ENCODE measurements at places on chromosomes 4 and X.
A peak's percentile ranks its signal among the peaks of the same experiment; 100 is the strongest.

DNA sequence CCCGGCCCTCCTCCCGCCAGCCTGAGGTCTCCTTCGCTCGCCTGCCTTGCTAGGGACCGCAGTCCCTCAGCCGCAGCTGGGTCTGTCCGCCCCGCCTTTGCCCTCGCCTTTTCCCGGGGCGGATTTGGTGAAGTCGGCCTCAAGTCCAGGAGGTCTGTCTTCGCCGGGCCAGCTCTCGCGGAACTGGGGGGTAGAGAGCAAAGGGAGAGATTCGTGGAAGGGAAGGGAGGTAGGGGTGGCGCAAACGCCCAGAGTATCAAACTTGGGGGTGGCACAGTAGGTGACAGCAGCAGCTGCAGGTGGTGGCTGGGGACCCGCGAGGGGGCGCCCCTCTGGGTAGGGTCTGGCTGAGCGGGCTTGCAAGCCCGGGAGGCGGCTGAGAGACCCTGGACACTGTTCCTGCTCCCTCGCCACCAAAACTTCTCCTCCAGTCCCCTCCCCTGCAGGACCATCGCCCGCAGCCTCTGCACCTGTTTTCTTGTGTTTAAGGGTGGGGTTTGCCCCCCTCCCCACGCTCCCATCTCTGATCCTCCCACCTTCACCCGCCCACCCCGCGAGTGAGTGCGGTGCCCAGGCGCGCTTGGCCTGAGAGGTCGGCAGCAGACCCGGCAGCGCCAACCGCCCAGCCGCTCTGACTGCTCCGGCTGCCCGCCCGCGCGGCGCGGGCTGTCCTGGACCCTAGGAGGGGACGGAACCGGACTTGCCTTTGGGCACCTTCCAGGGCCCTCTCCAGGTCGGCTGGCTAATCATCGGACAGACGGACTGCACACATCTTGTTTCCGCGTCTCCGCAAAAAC is at the start of gene NPY2R:
Gene NPY2R (plus strand): TSS at position 379 of the 797 bp plus-strand sequence. CDS start 5,304 bp downstream, outside the sequence.
- no peak for ATAC-seq

DNA sequence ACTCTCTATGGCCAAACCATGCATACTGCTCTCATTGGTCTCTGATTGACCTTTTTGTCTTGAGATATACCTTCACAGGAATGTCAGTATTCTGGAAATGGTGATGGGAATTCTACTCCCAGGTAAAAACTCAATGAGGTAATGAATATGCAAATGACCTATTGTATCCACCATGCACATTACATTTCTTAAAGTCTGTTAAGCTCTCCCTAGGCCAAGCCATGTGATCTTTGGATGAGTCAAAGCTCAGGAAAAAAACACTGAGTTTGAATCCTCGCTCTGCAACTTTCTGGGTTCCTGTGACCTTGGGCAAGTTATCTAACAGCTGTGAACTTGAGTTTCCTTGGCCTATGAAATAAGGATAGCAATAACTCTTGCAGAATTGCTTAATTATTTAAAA is 175.4 kb downstream of the PPP1R2C start:
- ATAC-seq = no peak

GRCh38 chrX:97740044-97740443 is 856.3 kb downstream of the RPA4 start:
- no peak for ATAC-seq

- ATAC-seq = no peak
Observed at GRCh38 chr4:104940927-104941326, 205.7 kb upstream of the TET2 start.

DNA sequence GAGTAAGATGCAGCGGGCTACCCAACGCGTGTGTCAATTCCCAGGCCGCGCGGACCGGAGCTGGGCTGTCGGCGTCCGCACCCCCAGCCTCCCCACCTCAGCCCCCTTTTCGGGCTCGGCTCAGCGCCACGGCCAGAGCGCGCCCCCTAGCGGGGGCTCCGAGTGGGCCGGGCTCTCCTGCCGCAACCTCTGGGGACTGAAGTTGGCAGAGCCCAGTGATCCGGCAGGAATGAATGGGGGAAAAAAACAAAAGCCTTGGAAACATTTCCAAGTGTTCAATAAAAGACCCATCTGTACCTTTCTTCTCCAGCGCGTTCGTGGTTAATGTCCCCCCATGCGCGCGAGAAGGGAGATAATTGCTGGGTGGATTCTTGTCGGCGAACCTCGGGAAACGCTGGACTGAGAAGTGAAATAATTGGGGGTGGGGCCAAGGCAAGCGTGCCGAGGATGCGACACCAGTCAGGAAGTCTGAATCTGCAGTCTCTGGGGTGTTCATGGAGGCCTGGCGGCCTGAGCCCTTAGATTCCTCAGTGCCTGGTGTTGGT is 5.2 kb upstream of the ARX start:
- peak; percentile 54 for ATAC-seq

All from activated T-helper 17 cell treated with anti-CD3 and anti-CD28 coated beads, Interleukin-2, amount 50 U/mL, for 72 hours (primary cell).